ENCODE measurements at places on chromosomes 6 and 20. TPM values are rescaled to one million over a fixed set of nuclear protein-coding genes. Genes with fewer than 3 reads are reported as not detected.

- no peak overlapping the region for H3K27ac ChIP-seq
- DNase-seq, result no peak
- no peak overlapping the region for H3K4me3 ChIP-seq
- H3K4me1 ChIP-seq, result peaks cover 14% of the 10 kb centered on the region
Observed at GRCh38 chr6:28816339-28816908, 107.4 kb downstream of the TRIM27 start.

DNA sequence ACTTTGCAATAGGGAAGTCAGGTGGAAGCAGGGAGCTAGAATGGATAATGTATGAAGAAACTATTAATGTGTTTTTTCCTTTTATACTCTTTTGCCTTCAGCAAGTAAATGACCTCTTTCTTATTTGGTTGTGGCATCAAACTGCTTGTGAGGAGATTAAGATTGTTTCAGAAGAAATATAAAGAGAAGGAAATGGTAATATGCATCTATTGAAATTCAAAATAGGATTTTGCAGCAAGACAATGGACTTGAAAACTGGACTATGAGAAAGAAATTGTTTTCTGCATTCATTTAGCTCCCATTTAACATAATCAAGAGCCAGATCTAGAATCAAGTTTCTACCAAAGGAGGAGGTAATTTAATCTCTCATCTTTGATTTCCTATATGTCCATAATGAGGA lies 32.3 kb upstream of the KIFC1 start:
- no peak overlapping the region for H3K4me3 ChIP-seq
- no peaks in the 10 kb centered on the region for H3K36me3 ChIP-seq
- no peak overlapping the region for H3K27ac ChIP-seq
- no peaks in the 10 kb centered on the region for H3K4me1 ChIP-seq
- DNase-seq, result no peak

DNA sequence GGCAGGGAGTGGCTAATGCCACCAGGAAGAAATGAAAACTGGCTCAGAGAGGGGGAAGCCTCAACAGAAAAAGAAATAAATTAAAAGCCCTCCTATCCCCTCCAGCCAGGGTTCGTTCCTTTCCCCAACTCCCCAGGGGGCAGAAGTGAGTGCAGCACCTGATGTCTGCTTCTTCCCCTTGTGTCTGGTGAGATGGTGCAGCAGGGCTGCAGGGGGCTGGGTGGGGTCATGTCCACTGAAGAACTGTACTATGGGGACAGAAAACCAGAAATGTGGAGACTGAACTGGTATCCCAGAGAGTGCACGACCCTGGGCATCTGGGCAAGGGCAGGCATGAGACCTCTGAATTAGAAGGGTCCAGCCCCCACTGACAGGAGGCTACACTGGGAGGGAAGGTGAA lies 4.0 kb downstream of the EGFL8 start:
- no peak overlapping the region for H3K4me3 ChIP-seq
- no peak overlapping the region for H3K27ac ChIP-seq
- H3K36me3 ChIP-seq, result peaks cover 32% of the 10 kb centered on the region

DNA sequence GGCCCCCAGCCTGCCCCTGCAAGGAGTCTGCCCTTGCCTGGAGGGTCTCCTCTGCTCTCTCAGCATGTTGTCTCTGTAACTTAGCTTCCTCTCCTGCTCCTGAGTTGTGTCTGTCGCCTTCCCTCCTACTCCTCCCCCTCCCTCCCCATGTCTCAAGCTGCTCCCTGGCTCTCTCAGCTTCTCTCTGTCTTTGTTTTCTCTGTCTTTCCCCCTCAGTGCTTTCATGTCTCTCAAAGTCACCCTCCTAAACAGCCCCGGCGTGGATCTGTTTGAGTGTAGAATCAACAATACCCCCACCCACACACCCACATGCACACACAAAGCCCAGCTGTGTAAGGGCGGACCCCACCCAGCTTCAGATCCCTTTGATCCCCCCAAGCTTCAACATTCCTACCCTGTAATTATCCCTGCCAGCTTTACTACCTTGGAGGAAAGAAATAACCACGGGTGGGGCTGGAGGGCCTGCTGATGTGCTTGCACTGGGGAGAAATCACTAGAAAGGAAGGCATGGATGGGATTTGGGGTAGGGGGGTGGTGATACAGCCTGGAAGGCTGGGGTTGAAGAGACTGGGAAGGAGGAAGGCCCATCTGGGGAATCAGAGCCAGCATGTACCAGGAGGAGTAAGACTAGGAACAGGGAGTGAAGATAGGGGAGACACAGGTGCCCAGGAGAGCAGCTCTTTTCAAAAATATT lies 1.0 kb upstream of the LY6G6D start:
- no peak overlapping the region for H3K27ac ChIP-seq
- no peaks in the 10 kb centered on the region for H3K36me3 ChIP-seq
- H3K27me3 ChIP-seq, result no peaks in the 10 kb centered on the region

GRCh38 chr6:50655848-50656453 lies 57.4 kb upstream of the TFAP2D start:
- peak; percentile 12 for DNase-seq
- H3K27me3 ChIP-seq, result no peaks in the 10 kb centered on the region
- no peak overlapping the region for H3K4me3 ChIP-seq
- H3K36me3 ChIP-seq, result no peaks in the 10 kb centered on the region
- H3K27ac ChIP-seq, result no peak overlapping the region

- no peak overlapping the region for H3K4me3 ChIP-seq
- no peak for DNase-seq
- no peaks in the 10 kb centered on the region for H3K36me3 ChIP-seq
- H3K4me1 ChIP-seq, result peaks cover 31% of the 10 kb centered on the region
- peaks cover 6% of the 10 kb centered on the region for H3K27me3 ChIP-seq
Observed at GRCh38 chr20:16710781-16711180, 19.0 kb upstream of the SNRPB2 start.

GRCh38 chr6:138844192-138844591 lies 48.3 kb downstream of the ECT2L start:
- H3K27me3 ChIP-seq, result no peaks in the 10 kb centered on the region
- H3K4me1 ChIP-seq, result no peaks in the 10 kb centered on the region
- H3K36me3 ChIP-seq, result no peaks in the 10 kb centered on the region
- no peak overlapping the region for H3K4me3 ChIP-seq
- DNase-seq, result no peak
- H3K27ac ChIP-seq, result no peak overlapping the region

DNA sequence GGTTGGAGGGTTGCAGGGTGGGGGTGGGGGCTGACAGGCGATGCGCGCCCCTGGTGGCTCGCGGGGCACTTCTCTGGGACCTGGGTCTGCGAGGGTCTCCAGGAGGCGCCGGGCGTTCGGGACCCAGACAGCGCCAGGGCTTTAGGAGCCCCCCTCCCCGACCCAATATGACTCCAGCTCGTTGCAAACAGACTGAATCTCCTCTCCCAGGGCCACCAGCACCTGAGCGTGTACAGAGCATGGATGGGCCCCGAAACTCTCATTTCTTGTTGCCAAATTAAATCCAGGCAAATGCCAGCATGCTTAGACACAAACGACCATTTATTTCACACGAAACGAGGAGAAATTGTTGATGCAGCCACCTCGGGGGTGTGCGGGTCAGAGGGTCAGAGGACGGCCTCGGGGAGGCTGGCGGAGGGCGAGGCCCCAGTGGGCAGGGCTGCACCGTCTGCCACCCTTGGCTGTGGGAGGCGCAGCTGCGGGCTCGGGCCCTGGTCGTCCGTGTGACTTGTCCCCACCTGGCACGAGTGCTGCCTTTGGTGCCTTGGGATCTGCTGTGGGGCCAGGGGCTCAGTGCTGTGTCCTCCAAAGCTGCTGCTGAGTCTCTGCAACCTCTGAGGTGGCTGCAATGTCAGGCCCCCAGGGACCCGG lies 20.9 kb upstream of the GATA5 start:
- peaks cover 20% of the 10 kb centered on the region for H3K4me1 ChIP-seq
- no peak overlapping the region for H3K4me3 ChIP-seq
- no peaks in the 10 kb centered on the region for H3K36me3 ChIP-seq
- peaks cover 1% of the 10 kb centered on the region for H3K27me3 ChIP-seq
- peak; percentile 62 for DNase-seq

GRCh38 chr20:32278199-32278643 lies 770 bp downstream of the KIF3B start:
- peak overlapping the region; percentile 98 for H3K27ac ChIP-seq
- peak; percentile 50 for DNase-seq
- H3K36me3 ChIP-seq, result peaks cover 42% of the 10 kb centered on the region
- H3K27me3 ChIP-seq, result no peaks in the 10 kb centered on the region

DNA sequence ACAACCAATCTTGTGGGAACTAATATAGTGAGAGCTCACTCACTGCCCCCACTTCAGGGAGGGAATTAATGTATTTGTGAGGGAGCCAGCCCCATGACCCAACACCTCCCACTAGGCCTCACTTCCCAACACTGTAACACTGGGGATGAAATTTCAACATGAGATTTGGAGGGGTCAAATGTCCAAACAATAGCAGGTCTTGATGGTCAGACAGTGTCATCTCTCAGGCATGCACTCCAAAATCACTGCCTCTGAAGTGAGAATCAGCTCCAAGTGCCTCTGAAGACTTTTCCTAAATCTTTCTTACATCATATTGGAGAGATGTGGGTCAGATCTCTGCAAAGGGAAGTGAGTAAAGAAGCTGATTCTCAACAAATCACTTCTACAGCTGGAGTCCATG lies 13.8 kb upstream of the SAYSD1 start:
- DNase-seq, result no peak
- H3K4me1 ChIP-seq, result no peaks in the 10 kb centered on the region
- peaks cover 11% of the 10 kb centered on the region for H3K27me3 ChIP-seq
- H3K36me3 ChIP-seq, result peaks cover 2% of the 10 kb centered on the region
- H3K4me3 ChIP-seq, result no peak overlapping the region

GRCh38 chr20:14245368-14245970 lies 91.9 kb downstream of the FLRT3 start:
- no peak overlapping the region for H3K4me3 ChIP-seq
- no peak overlapping the region for H3K27ac ChIP-seq
- H3K36me3 ChIP-seq, result no peaks in the 10 kb centered on the region
- DNase-seq, result no peak
- no peaks in the 10 kb centered on the region for H3K27me3 ChIP-seq
- no peaks in the 10 kb centered on the region for H3K4me1 ChIP-seq

DNA sequence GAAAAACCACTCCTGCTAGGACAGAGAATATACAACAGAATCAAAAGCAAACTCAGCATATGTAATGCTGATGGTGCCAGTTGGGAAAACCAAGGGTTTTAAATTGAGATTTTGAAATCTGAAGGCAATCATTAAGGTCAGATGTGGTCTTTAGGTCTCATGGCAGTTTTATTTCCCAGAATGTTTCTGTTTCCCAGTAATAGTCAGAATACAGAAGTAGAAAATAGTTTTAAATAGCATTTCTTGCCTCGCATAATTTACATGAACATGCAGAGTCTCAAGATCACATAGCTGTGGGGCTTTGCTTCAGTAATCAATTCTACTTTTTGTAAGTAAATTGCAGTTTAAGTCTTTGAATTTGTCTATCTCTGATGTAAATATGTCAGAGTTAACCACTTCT lies 58.1 kb downstream of the RNF144B start:
- no peaks in the 10 kb centered on the region for H3K27me3 ChIP-seq
- DNase-seq, result no peak
- no peak overlapping the region for H3K27ac ChIP-seq
- no peak overlapping the region for H3K4me3 ChIP-seq

DNA sequence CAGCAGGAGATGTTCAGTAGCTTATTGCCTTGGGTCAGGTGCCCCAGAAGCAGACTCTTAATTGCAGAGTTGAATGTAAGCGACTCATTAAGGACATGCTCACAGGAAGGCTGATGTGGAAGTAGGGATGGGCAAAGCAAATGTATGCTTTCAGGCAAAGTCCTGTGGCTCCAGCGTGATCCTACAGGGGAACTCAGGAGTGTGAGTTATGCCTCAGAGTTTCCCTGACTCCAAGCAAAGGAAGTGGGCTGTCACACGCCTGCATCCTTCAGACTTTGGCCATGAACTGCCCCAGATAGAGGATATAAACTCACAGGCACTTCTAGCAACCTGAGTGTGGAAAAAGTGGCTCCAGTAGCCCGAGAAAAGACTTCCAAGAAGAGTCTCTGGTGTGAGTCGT lies 64.9 kb upstream of the ZNF133 start:
- peaks cover 16% of the 10 kb centered on the region for H3K27me3 ChIP-seq
- H3K27ac ChIP-seq, result no peak overlapping the region
- no peak for DNase-seq
- no peak overlapping the region for H3K4me3 ChIP-seq
- H3K4me1 ChIP-seq, result no peaks in the 10 kb centered on the region

SNAP25 gene
- total RNA-seq, result 0.27 TPM

ISM1 gene
- 0.48 TPM for total RNA-seq

FNDC11 gene
- 0.27 TPM for total RNA-seq

DEFB132 gene
- not detected for total RNA-seq

THBD gene
- total RNA-seq, result not detected

POM121L2 gene
- total RNA-seq, result not detected

ZNF391 gene
- total RNA-seq, result 6.2 TPM

Data from activated CD4-positive, alpha-beta T cell treated with anti-CD3 and anti-CD28 coated beads for 36 hours (primary cell).